ENCODE measurements at places on chromosomes 7 and 10.

DNA sequence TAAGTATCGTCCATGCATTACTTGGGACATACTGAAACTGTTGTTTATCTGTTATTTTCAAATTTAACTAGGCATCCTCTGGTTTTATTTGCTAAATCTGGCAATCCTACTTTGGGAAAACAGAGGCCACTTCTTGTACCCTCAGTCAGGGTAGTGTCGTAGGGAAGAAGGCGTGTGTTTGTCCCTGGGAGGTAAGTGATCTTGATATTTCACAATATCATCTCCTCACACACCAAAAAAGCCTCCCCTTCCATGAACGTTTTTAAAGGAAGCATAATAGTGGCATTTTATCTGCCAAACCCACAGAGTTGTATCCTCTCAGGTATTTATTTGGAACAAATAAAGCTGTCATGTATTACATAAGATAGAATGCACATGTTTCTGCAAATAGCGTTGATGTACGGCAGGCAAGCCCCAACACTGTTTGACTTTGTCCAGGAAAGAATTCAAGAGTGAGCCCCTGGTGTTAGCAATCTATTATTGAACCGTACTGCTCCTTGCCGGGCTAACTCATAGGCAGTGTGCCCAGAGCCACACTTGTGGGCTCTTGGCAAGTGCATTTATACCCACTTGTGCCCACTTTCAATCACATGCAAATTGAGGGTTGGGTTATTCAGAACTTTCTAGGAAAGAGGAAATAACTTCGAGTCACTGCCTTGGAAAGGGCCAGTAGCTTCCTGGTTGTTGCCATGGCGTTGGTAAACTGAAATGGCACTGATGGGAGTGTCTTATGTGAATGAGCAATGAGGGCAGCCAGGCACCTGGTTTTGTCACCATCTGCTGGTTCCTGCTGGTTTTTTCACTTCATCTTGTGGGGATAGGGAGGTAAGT, 266.0 kb downstream of the USP6NL start:
- no peak for DNase-seq

DNA sequence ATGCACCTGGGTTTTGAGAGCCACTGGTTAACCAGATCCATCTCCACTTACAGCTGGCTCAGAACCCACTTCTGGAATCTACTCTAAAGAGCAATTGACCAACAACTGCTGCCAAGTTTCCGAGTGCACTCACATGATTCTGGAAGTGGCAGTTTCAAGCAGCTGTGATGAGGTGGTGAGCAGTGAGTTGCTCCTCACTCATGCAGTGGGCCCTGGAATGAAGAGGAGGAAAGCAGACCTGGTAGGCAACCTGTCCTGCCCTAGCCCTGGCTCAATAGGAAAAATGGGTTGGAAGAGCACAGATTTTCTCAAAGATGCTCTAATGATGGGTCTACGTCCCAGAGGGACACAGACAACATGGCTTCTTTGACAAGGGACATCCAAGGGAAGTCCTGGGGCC, 70.7 kb upstream of the NPY start:
- DNase-seq = no peak

GRCh38 chr7:138006106-138006505, 4.2 kb upstream of the CREB3L2 start:
- no peak for DNase-seq

- no peak for DNase-seq
Observed at GRCh38 chr7:77403957-77404356, 12.2 kb downstream of the GSAP start.
